ENCODE measurements at places on chromosomes 5 and 9.

DNA sequence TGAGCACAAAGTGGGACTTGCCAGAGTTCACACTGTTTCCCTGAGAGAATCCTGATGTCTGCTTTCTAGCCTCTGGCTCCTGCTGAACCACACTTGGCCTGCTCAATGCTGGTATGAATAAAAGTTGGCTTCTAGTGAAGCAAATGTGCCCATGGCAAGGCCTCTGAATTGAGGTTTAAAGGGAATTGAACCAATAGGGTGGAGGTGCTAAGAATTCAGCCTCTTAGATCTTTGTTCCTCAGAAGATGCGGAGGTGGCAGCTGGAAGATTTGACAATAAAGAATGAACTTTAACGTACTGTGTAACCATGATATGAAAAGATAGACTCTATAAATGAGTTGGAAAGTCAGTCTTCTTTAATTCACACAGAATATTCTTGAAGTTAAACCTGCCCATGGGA lies 57.2 kb downstream of the RASGRF2 start:
- DNase-seq = no peak

- DNase-seq = no peak
Measured at GRCh38 chr5:75023368-75024159, 28.8 kb downstream of the GCNT4 start.

GRCh38 chr9:135502168-135502872 lies 1.8 kb downstream of the MRPS2 start:
- no peak for DNase-seq

DNA sequence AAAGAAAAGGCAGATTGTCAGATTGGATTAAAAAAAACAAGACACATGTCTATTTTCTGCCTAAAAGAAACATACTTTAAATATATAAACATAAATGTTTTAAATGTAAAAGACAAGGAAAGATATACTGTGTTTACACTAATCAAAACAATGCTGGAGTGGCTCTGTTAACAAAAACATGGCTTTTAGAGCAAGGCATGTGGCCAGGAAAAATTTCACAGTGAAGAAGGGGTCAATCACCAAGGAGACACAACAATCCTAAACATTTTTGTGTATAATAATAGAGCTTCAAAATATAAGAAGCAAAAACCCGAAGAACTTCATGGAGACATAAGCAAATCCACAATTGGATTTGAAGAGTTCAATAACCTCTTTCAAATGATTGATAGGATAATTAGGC lies 18.5 kb upstream of the GADD45G start:
- no peak for DNase-seq

- no peak for DNase-seq
Measured at GRCh38 chr9:10226996-10227395, 385.8 kb downstream of the PTPRD start.

DNA sequence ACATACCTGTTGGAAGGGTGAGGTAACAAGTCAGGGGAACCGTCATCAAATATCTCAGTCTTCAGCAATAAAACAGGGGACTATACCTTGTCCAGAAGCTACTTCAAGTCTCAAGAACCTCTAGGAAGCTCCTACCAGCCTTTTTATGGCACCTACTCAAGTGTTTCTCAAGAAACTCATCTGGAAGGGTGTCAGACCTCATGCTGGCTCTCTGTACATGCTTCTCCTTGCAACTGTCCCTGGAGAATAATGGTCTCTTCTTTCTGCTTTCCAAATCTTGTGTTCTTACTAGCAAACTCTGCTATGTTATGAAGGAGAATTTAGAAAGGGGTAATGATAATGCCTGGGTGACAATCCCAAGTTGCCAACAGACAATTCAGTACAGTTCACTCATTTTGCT lies 8.3 kb upstream of the PTAR1 start:
- no peak for DNase-seq

- DNase-seq = no peak
Measured at GRCh38 chr9:20526500-20527319, 95.6 kb downstream of the MLLT3 start.
